ENCODE measurements at places on chromosomes 16 and 17.

DNA sequence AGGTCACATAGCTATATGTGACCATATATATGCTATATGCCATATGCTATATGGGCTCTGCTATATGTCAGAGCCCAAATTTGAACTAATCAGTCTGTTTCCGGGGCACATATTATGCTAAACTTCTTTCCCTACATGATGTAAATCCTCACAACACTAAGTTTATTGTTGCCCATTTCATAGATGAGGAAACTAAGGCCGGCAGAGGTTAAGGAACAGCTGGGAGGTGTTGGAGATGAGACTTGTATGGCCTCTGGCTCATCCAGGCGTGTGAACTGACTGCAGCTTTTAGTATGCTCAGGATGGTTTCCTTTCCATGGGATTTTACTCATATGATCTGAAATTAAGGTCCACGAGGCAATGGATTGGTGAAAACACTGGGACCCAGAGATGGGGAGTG lies 17.5 kb upstream of the CNOT1 start:
- DNase-seq: no peak

DNA sequence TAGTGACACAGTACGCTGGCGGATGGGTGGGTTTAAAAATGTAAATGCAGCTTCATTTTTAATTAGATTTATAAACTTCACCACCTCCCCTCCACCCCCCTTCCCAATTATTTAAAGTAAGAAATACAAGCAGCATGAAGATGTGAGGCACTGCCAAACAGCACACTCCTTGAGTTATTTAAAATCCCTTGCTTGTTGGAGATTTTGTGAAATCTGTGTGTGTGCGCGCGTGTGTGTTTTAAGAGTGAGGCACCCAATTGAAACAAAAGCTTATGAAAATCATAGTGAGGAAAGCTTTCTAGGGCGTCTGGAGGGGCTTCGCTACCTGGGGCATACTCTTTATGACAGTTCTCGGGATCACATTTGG lies 219.6 kb upstream of the IRX3 start:
- no peak for DNase-seq

DNA sequence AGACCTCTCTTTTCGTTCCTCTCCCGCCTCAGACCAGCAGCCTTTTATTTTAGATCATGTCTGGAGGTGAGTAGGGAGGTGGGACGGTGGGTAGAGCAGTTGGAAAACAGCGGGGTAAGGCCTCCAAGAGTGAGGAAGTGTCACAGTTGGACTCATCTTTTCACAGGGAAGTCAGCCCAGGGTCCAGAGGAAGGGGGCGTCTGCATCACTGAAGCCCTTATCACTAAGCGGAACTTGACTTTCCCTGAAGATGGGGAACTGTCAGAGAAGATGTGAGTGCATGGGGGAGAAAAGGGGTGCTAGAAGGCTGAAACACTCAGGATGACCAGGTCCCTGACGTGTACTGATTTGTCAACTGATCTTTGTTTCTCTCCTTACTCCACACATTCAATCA lies 461 bp downstream of the LRRC46 start:
- no peak for DNase-seq

GRCh38 chr16:2709588-2709984 lies 10.4 kb downstream of the PRSS27 start:
- no peak for DNase-seq

DNA sequence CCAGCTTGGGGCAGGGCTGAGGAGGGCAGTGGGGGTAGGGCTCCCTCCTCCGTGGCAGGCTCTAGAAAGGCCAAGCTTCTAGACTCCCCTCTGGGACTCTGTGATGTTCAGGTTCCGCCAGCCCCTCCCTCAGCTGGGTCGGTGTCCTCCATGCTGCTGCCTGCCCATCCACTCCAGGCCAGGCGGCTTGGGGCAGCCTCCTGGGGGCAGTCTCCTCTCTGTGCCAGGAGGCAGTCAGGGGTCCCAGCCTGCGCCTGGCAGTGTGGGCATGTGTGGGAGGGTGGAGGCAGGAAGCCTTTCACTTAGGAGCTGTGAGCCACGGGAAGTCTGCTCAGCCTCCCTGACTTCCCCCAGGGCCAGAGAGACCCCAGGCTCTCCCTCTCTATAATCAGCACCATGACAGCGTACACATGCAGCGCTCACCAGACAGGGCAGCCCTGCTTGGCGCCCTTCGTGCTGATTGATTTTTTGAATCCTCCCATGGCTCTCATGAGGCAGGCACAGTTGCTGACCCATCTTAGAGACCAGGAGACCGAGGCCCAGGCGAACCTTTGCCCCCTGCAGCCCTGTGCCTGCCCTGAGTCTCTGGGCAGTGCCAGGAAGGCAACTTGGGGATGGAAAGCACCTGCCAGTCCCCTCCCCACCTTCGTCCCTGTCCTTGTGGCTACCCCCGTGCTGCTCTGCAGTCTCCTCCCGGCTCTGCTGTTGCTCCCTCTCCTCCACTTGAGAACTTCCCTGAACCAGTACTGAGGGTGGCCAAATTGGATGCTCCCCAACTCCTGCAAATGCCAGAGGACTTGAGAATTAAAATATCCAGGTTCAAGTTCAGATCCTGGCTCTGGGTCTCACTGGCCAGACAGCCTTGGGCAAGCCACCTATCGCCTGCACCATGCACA lies 234.7 kb upstream of the GSE1 start:
- no peak for DNase-seq

DNA sequence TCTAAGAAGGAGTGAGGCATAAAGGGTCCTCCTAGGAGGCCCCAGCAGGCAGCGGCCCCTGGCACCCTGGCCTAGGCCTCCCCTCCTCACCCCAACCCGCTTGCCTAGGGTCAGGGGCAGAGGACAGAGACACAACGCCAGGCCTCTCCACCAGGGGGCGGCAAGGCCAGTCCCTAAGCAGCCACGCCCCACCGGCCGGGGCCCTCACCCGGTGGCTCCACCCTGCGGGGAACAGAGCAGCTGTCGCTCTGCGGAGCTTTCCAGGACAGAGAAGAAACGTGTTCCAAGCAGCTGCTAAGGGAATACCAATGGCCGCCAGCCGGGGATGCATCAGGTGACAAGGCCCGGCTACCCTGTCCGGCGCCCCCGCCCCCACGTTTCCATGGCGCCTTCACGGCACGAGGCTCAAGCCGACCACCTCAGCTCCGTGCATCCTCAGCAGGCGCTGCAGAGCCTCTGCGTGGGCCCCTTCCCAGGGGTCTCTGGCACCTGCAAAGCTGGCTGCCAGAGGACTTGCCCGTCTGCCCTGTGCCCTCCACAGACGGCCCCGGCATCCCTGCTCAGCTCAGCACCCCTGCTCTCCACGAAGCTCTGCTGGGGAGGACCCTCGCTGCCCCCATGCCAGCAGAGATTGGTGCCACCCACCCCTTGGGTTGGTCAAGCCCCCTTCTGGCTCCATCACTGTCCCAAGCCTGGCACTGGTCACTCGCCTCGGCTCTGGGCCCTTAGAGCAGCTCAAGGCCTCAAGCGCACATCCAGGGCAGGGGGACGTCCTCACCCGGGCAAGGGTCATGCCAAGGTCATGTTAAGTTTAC lies 5.6 kb downstream of the ZNF598 start:
- peak; percentile 88 for DNase-seq

DNA sequence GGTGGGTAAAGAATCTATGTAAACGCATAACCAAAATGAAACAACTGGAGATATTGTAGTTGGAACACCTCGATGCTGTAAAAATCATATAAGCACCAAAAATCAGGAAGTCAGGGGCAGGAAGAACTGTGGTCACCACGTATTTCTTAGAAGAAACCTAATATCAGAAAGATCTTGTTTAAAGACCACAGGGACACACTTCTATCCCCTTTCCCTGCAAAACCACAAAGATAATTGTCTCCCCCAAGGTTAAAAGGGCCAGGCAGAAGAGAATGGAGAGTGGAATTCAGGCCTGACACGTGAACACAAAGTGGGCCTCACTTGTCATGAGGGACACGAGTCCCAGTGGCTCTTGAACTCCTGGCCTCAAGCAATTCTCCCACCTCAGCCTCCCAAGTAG lies 68.1 kb downstream of the GSG1L start:
- DNase-seq: no peak

DNA sequence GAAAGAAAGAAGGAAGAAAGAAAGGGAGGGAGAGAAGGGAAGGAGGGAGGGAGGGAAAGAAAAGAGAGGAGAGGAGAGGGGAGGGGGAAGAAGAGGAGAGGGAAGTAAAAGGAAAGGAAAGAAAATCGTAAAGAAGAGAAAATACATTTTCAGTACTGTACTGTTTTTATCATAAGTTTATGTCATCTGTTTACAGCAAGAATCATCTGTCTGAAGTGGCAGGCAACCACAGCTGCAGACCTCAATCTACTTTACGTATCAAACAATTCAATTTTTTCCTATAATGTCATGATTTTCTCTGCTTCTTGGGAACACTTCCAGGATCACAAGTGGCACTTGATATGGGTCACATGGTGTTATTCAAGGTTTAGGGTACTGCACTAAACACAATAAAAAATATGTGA lies 58.3 kb downstream of the USP32 start:
- no peak for DNase-seq

DNA sequence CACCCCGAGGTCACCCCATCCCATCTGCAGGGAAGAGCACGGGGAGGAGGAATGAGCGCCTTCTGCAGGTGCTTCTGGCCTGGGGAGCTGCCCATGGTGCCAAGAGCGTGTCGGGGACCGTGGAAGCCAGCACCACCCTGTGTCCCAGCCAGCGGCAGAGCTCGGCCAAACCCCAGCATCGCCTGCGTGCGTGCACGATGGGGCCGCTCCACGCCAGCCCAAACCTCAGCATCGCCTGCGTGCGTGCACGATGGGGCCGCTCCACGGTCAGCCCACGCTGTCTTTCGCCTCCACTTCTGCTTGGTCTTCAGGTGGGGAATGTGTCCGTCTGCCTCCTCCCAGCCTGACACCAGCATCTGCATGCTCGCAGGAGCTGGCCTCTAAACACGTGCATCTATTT lies 13.9 kb downstream of the GALNS start:
- DNase-seq: no peak

DNA sequence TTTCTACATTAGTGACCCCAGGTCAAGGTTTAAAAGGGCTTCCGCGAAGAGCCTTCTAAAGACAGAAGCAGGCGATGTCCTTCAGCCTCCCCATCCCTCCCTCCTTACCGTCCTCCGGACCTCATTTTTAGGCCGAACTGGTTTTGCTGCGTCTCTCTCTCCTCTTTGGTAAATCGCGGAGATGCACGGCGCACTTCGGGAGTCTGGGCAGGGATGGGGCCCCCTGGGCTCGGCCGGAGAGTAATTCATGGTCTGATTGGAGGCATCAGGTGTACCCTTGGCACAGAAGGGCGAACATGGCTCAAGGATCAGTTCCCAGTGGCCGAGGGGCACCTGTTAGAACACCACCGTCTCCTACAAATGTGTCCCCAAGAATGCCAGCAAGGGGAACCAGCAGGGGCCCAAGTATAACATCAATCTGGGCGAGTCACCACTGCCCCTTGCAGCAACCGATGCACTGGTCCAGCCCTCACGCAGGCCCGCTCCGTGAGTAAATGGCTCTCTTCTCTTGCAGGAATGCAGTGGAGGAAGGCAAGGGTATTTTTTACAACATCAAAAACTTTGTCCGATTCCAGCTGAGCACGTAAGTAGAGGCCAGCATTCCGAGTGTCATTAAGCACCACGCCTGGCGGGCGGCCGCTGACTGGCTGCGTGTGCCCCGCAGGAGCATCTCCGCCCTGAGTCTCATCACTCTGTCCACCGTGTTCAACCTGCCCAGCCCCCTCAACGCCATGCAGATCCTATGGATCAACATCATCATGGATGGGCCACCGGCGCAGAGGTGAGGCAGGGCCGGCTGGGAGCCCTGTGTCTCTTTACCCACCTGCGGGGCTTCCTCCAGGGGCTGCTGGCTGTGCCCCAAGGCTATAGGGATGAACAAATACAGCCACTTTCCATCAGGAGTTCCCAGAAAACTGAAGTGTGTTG lies 45.6 kb downstream of the MEAK7 start:
- no peak for DNase-seq

GRCh38 chr16:57138281-57138935 lies 46.0 kb downstream of the CPNE2 start:
- DNase-seq: no peak

DNA sequence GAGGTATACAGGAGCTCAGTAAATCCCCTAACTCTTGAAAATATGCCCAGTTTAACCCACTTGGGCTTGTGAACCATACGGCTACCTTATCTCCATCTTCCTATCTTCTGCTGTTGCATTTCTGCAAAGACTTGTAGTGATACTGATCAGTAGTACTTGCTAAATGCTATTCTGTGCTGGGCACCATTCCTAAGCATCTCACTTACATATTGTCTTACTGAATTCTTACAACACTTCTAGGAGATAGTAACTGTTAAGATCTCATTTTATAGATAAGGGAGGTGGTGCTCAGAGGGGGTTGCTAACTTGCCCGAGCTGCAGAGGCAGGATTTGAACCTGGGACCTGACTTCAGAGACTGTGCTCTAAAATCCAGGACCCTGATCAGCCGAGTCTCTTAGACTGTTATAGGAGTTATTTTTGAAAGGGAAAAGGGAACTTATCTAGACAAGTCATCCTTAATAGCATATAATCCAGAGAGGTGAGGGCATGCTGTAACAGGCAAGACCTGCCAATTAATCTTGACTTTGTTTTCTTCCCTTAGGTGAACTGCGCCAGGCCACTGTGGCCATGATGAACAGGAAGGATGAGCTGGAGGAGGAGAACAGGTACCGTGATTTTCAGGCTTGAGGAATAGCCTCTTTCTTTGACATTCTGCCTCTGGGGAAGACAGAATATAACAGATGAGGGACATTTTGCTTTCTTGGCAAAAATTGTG lies 149.7 kb downstream of the SNX29 start:
- DNase-seq: no peak

- no peak for DNase-seq
These were observed 3.1 kb downstream of the BCAS3 start for GRCh38 chr17:60680754-60681153.

DNA sequence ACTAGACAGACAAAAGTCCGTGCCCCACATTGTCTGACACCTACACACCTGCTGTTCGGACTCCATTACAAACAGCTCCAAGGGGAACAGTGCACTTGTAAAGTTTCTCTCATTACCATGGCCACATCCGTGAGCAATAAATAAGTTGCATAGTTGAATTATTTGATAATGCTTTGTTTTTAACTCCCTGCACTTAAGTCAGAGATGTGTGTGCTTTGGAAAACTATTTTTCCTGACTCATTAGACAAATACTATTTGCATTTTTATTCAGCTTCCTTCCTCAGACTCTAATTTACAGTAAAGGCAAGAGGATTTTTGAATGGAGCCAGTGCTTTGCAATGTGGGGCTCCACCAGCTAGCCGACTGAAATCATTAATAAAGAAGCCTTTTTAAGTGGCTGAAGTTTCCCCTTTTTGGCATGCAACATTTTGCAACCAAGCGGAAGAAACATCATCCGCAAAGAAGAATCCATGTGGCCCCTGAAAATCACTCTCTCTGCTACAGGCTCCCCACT lies 6.5 kb upstream of the CCL2 start:
- no peak for DNase-seq

- no peak for DNase-seq
These were observed 2.8 kb downstream of the CFAP119 start for GRCh38 chr16:30758988-30759491.

DNA sequence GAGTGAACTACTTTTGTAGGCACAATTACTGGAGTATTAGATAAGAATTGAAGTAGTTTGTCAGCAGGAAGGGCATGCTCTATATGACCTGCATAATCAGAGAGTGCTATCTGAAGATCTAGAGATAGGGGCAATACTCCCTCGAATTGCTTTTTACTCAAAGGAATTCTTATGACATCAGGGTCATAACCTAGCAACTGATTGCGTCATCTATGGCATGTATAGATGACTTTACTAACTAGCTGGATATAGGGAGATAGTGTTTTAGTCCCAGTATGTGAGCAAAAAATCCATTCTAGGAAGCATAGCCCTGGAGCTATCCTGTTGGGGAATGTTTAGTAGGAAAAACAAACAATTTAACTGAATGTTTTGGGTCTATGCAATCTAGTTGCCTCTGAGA lies 109.5 kb upstream of the ZNF267 start:
- no peak for DNase-seq
